H1 (cell line): ENCODE measurements at places on chromosomes 1 and 21. TPM values are rescaled to one million over a fixed set of nuclear protein-coding genes. Genes with fewer than 3 reads are reported as not detected.

GRCh38 chr1:231853588-231854207, 227.1 kb downstream of the DISC1 start:
- DNase-seq: no peak

The CENPS gene
- total RNA-seq: 15.7 and 20.3 TPM in 2 replicates

DNA sequence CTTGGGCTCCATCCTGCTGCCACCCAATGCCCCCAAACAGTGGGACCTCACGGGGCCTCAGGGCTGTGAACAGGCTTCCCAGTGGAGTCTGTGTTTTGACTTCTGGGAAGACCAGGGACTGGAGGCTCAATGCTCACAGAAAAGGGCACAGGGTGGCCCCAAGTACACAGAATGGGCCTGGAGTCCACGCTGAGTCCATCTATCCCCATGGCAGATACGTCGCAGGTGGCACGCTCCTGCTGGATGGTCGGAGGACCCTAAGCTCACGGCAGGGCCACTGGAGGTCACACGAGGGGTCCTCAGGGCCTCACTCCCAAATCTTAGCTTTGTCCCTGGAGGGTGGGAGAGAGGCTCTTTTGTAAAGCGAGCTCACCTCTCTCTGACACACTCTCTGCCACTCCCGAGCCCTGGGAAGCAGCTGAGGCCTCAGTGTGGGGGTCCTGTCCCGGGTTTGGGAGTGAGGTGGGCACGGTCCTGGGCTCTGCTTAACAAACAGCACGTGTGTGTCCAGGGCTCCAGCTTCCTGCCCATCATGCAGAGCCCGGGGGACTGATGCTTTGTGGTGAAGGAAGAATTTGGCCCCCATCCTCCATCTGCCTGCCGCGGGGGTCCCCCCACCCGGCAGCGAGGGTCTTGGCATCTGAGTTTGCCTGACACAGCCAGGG, 27.2 kb upstream of the TTC34 start:
- DNase-seq: no peak

- no peak for DNase-seq
Measured at GRCh38 chr1:23578997-23579363, 19.7 kb upstream of the ID3 start.

- no peak for DNase-seq
Measured at GRCh38 chr1:160093624-160094290, 4.7 kb downstream of the IGSF8 start.

GRCh38 chr21:44647222-44647552, 973 bp downstream of the KRTAP10-11 start:
- no peak for DNase-seq

The TMEM79 gene
- 1.7 and 2.1 TPM in 2 replicates for total RNA-seq
